CD4-positive, alpha-beta T cell treated with Interleukin-12 subunit alpha and Interleukin-12 subunit beta, for 1 hour (primary cell): ENCODE measurements at places on chromosomes 12 and 14.

GRCh38 chr12:6772726-6773589 is 638 bp downstream of the LAG3 start:
- DNase-seq, result no peak

DNA sequence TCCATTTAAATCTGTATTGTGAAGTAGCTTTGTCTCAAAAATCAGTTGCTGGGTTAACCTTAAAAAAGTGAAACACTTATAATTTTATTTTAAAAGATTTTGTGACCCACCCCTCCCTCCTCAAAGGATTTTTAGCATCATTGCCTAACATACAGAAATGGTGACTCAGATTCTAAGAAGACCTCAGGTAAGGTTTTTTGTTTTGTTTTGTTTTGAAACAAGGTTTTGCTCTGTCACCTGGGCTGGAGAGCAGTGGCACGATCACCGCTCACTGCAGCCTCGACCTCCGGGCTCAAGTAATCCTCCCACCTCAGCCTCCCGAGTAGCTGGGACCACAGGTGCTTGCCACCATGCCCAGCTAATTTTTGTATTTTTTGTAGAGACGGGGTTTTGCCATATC is 74.2 kb downstream of the GNS start:
- no peak for DNase-seq

DNA sequence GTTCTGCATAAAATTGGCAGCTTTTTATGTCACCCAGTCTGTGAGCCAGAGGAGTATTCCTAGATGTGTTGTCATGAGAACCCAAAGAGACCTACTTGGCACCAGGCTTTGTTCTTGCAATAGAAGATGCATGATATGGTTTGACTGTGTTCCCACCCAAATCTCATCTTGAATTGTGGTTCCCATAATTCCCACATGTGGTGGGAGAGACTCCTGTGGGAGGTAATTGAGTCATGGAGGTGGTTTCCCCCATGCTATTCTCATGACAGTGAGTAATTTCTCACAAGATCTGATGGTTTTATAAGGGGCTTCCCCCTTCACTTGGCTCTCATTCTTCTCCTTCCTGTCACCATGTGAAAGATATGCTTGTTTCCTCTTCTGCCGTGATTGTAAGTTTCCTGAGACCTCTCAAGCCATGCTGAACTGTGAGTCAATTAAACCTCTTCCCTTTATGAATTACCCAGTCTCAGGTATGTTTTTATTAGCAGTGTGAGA is 572.0 kb upstream of the ATP2B1 start:
- DNase-seq, result no peak

GRCh38 chr14:73949752-73950734 is at the start of the genes COQ6 and FAM161B:
TSS of gene COQ6 (plus strand) at chr14:73950302. CDS start at chr14:73950333, 31 bp downstream.
TSS of gene FAM161B (minus strand) at chr14:73950094. CDS start at chr14:73950026, 68 bp downstream.
- DNase-seq, result peak; percentile 94

GRCh38 chr12:92987362-92987761 is 58.3 kb upstream of the EEA1 start:
- DNase-seq, result peak; percentile 67

- peak; percentile 37 for DNase-seq
Observed at GRCh38 chr14:34324363-34324795, 137.7 kb downstream of the SPTSSA start.

DNA sequence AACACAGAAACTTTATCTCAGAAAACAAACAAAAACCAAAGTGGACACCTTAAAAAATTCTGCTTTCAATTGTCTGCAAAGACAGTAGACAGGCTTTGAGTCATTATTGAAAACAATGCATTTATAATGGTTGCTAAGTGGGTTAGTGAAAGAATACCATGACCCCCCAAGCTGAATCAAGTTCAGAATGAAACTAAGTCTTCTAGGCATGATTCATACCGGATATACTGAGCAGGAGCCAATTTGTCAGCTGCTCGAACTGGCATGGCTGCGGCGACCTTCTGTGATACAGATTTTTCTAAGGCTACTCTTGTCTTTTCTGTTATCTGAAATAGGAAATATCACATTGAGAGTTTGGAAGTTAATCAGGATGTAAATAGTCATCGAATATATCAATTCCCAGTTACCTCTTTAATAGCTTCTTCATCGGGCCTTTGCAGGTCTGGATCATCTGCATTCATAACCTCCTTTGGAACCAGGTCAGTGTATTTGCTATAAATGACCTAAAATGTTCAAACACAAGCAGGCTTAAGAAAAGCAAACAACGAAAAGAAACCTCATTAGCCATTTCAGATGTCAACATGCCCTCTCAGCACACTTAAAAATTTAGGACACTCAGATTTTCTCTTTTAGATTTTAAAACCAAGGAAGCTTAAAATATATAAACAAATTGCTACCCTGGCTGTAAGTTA is 22.3 kb downstream of the SNW1 start:
- DNase-seq, result peak; percentile 14

GRCh38 chr12:114848666-114849065 is 164.7 kb upstream of the TBX3 start:
- no peak for DNase-seq

DNA sequence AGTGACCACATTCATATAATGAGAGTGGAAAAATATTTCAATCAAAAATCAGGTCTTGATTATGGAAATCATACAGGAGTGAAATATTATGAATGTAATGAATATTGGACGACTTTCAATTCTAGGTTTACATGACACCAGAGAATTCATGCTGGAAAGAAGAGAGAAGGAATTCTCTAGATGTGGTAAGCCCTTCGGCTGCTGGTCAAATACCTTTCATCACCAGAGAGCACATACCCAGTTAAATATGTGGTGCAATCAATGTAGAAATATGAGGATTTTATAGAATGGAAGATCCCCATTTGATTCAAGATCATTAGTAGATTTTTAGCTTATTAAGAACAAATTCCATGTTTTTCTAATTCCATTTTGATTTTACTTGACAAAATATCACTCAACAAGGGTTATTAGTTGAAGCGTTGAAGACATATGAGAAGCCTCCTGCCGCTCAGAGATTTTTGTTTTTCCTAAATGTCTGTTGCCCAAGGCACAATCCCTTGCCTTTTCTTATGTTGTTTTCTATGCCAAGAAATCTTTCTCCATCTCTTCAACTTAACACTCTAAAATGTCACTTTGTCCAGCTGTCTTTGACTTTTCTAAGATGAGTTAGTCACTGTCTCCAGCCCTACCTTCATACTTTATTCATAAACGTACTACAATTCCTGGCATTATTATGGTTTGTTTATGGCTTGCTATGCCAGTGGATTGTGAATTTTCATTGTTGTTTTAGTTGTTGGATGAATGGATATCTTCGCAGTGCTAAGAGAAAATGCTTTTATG is 72.8 kb upstream of the ZDHHC17 start:
- no peak for DNase-seq

DNA sequence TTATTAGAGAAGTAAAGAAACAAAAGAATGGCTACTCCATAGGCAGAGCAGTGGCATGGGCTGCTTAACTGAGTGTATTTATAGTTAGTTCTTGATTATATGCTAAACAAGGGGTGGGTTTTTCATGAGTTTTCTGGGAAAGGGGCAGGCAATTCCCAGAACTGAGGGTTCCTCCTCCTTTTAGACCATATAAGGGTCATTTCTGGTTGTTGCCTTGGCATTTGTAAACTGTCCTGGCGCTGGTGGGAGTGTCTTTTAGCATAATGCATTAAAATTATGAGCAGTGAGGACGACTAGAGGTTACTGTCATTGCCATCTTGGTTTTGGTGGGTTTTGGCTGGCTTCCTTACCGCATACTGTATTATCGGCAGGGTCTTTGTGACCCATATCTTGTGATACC is 40.1 kb downstream of the CCDC60 start:
- DNase-seq, result no peak

- peak; percentile 47 for DNase-seq
Observed at GRCh38 chr12:55972911-55973598, 823 bp upstream of the RAB5B start.

DNA sequence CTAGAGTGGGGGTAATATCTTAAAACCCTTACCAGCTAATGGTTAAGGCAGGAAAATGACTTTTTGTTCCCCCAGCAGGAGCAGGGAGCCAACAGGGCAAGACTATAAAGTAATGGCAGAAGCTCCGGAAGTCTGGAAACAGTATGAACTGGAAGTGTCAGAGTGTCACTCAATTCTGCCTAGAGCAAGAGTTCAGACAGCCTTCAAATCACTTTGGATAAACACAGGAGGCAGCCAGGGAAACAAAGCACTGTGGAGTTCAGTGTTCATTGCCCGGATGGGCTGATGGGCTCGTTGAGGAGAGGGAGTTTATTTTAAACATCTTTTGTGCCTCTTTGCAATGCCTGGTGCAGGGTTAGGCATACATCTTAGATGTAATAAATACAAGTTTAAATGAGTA is 16.5 kb upstream of the DYRK2 start:
- DNase-seq, result no peak

GRCh38 chr12:124992874-124993625 is 395 bp upstream of the BRI3BP start:
- peak; percentile 87 for DNase-seq

GRCh38 chr12:13069380-13069779 is 25.2 kb downstream of the FAM234B start:
- no peak for DNase-seq

- DNase-seq, result no peak
Observed at GRCh38 chr12:110024051-110024450, 24.3 kb downstream of the C12orf76 start.

GRCh38 chr12:69419701-69420100 is 50.5 kb upstream of the FRS2 start:
- no peak for DNase-seq

DNA sequence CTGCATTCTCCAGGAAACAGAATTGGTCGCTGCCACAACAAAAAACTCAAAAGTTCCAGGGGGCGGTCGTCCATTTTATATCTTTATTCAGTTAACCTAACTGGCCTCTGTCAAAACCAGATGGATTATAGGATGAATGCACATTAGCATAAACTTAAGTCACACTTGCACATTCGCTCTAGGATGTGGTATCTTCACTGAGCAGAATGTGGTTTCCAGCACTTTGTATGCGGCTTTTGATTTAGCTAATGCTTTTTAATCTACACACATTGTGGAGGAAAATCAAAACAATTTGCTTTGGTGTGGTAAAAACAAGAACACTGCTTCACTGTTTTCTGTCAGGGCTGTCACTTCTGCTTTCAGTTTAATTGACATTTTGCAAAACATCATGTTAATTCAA is 4.5 kb downstream of the TAS2R50 start:
- peak; percentile 61 for DNase-seq

DNA sequence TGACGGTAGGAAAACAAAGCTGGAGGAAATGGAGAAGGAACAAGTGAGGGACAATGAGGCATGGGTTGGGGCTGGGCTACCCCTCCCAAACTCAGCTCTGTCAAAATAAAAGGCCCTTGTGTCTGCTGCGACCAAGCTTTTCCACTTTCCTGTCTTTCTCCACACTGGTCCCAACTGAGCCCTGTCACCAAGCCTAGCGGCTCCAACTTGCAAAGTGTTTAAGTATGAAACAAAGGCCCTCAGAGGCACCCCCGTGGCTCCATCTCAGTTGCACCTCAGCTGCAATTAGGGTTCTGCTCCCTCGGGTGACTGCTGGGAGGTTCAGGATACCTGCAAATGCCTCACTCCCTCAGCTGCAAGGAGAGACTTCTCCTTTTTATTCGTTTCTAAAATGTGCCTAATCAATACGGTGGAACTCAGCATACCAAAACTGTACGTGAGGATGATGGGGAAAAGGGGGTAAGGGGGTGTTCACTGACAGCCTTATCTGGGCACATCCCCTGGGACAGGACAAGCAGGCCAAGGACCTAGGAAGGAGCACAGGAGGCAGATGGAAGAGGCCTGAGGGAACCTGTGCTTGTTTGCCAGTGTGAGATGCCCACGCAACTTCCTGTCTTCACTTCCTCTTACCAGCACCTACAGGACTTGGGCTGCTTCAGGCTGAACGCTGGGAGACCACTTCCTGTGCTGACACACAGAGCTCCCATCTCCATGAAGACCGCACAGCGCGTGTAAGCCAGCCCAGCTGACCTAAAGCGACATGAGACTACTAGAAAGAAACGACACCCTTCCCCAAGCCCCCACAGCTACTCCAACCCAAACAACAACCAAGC is 8.9 kb downstream of the VAMP1 start:
- peak; percentile 87 for DNase-seq

DNA sequence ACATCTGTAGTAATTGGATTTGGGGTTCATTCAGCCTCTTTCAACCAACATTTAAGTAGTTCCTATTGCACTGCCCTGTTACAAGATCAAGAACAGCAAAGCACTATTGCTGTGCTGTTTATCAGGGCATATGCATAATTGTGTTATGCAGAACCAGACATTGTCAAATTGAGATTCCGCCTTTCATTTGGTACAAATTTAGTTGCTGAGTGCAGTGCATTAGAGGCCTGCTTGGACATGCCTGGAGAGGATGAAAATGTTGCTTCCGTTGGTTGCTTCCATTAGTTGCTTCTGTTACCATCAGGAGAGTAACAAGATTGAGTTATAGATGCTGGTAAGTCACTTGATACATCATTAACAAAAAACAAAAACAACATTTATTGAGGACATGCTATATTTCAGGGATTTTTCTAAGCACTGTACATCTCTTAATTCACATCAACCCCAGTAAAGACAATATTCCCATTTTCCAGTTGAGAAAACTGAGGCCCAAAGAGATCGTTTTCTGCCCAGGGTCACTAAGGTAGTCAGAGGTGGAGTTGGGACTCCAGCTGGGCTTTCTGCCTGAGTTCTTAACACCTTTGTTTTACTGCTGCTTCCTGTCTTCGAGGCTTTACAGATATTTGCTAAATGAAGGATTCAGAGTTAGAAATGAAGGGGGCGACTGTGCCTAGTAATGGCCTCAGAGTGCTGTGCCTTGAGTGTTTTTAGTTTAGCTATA is 79.3 kb downstream of the PPP2R5C start:
- no peak for DNase-seq

DNA sequence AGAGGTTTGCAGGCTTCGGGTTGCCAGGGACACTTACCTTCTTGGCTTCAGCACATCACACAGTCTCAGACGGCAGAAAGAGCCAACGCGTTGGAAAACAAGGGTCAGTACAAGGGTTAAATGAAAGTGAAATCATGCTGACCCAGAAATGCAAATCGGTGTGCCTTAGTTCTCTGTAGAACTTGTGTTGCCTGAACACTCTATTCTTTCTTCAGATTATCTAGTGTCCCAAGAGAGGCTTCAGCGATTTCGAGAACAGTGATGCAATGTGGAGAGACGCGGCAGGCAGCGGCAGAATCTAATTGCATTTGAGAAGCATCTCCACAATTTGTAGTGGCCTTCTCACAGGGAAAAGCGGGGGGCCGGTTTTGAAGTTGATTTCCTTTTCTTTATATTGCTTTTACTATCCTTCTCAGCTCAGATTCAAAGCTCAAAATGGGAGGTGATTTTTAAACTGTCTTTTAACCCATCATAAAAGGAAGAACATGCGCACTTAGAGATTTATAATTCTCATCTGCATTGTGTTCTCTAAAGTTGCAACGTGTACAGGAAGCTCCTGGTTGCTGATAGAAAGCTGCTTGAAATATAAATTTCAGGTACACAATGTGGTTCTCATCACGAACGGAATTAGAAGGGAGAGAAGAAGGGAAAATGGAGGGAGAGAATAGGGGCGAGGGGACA is 67.8 kb upstream of the EGLN3 start:
- DNase-seq, result peak; percentile 35
